ENCODE measurements at places on chromosomes 5 and 9. TPM values are rescaled to one million over a fixed set of nuclear protein-coding genes. Genes with fewer than 3 reads are reported as not detected.

Gene MTRR
- 41.6 TPM for total RNA-seq

Gene PRDM9
- total RNA-seq, result not detected

Gene PCAT7
- total RNA-seq, result not detected

GRCh38 chr9:88998503-88998902, 7.2 kb downstream of the S1PR3 start:
- no peak overlapping the region for H3K4me3 ChIP-seq
- peaks cover 28% of the 10 kb centered on the region for H3K4me1 ChIP-seq
- H3K36me3 ChIP-seq, result no peaks in the 10 kb centered on the region
- H3K27me3 ChIP-seq, result no peaks in the 10 kb centered on the region
- no peak overlapping the region for H3K27ac ChIP-seq

Data from suprapubic skin (tissue), 4 donors.